Neural cell (in vitro differentiated cells): ENCODE measurements at places on chromosomes 4 and X. TPM values are rescaled to one million over a fixed set of nuclear protein-coding genes. Genes with fewer than 3 reads are reported as not detected.

NPY1R gene
- polyA plus RNA-seq: 15.3 and 19.8 TPM in 2 replicates

AREG gene
- not detected in 2 replicates for polyA plus RNA-seq

CENPE gene
- 1.1 and 1.8 TPM in 2 replicates for polyA plus RNA-seq

IL13RA2 gene
- polyA plus RNA-seq: 1.4 and 3.1 TPM in 2 replicates

DDX53 gene
- polyA plus RNA-seq: not detected in 2 replicates

SPANXN3 gene
- polyA plus RNA-seq: not detected in 2 replicates

LRCH2 gene
- polyA plus RNA-seq: 43.3 and 46.6 TPM in 2 replicates

RAB40A gene
- polyA plus RNA-seq: 1.9 and 2.9 TPM in 2 replicates

CT55 gene
- 2.1 TPM in 1 of 2 replicates, not detected in the other for polyA plus RNA-seq

CSAG2 gene
- 1.5 TPM in 1 of 2 replicates, not detected in the other for polyA plus RNA-seq

BEND2 gene
- polyA plus RNA-seq: not detected in 2 replicates

NEUROG2 gene
- polyA plus RNA-seq: 0.19 and 0.58 TPM in 2 replicates

AKAP17A gene
- 48.7 and 59.2 TPM in 2 replicates for polyA plus RNA-seq

TEX13D gene
- not detected in 2 replicates for polyA plus RNA-seq

GLA gene
- 39.0 and 57.5 TPM in 2 replicates for polyA plus RNA-seq

STATH gene
- polyA plus RNA-seq: not detected in 2 replicates

PRIMPOL gene
- polyA plus RNA-seq: 23.6 and 29.8 TPM in 2 replicates

RGS12 gene
- 62.9 and 66.4 TPM in 2 replicates for polyA plus RNA-seq

TBC1D9 gene
- polyA plus RNA-seq: 42.8 and 46.8 TPM in 2 replicates

MAGEC3 gene
- 2.3 and 3.6 TPM in 2 replicates for polyA plus RNA-seq
